A673 (cell line): ENCODE measurements at places on chromosomes 3 and 15. TPM values are rescaled to one million over a fixed set of nuclear protein-coding genes. Genes with fewer than 3 reads are reported as not detected.

- no peak for DNase-seq
These were observed 144.2 kb downstream of the GHSR start for GRCh38 chr3:172303941-172304558.

The HYAL1 gene
- 0.37 TPM in 1 of 2 replicates, not detected in the other for total RNA-seq

DNA sequence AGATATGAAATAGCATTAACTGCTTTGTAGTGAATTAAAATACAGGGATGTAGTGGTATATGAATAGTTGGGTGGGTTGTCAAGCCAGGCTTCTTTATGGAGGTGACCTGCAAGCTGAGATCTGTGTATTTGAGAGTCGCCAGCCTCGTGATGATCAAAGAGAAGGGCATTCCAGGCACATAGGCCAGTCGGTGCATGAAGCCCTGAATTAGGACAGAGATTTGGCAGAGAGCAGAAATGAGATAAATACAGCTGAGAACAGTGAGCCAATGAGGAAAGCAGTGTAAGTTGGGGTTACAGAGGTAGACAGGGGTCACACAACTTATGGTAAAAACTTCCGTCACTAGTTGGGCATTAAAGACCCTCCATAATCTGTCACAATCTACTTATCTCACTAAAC is 641.9 kb downstream of the OTOL1 start:
- DNase-seq: no peak

GRCh38 chr15:39232512-39232911 is 348.4 kb upstream of the THBS1 start:
- no peak for DNase-seq

The A4GNT gene
- total RNA-seq: not detected in 2 replicates

DNA sequence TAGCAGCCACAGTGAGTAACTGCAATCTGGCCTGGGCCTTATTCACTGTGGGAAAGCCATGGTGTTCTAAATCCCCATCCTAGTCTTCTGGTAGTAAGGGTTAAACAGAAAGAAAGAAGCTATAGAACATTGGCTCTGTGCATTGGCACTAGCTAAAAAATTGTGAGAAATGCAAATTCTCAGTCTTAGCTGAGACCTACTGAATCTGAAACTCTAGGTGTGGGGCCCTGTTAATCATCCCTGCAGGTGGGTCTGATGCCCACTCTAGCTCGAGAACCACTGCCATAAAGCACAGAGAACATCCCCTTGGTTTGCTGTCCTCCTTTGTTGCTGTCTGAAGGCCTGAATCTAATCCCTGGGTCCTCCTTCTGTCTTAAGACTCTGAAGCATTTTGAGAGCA is 59.3 kb downstream of the MEIS2 start:
- DNase-seq: no peak

DNA sequence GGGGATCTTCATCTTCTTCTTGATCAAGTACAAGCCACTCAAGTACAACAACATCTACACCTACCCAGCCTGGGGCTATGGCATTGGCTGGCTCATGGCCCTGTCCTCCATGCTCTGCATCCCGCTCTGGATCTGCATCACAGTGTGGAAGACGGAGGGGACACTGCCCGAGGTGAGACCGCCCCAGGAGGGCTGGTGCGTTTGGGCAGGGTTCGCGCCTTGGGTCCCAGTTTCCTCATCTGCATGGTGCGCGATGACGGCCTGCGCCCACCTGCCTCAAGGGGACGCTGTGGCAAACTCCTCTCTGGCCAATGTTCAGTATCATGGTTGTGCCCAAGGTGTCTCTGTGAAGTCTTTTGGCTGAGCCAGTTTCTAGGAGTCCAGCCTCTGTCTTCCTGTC is 57.5 kb upstream of the SLC6A1 start:
- no peak for DNase-seq
